ENCODE measurements at places on chromosomes 6 and 20. TPM values are rescaled to one million over a fixed set of nuclear protein-coding genes. Genes with fewer than 3 reads are reported as not detected.

The HCRTR2 gene
- total RNA-seq = not detected

The SLC22A2 gene
- total RNA-seq = not detected

The EYS gene
- total RNA-seq = not detected

The STMND1 gene
- total RNA-seq = not detected

The SPATA2 gene
- 6.5 TPM for total RNA-seq

The RIPOR3 gene
- total RNA-seq = not detected

The BMP5 gene
- total RNA-seq = not detected

The CLDN20 gene
- total RNA-seq = not detected

GRCh38 chr20:54132612-54133433, 41.0 kb downstream of the CYP24A1 start:
- DNase-seq = no peak

DNA sequence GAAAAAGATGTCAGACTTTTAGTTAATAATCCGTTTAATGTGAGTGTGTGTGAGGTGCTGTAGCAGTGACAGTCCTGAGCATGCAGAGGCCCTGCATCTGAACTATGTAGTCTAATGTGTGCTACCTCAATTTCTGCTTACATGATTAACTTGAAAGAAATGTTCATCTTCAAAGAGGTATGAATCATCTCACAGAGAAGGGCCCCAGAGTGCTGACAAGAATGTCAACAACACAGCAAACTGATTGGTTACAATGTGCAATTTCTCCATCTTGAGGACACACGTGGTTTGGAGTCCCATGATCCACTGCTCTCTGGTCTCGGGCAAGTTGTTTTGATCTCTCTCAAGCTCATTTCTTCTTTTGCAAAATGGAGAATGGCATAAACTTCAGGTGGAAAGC, 61.7 kb upstream of the EMILIN3 start:
- DNase-seq = no peak

- DNase-seq = no peak
Observed at GRCh38 chr6:140977403-140977802, 1155.3 kb upstream of the GJE1 start.

DNA sequence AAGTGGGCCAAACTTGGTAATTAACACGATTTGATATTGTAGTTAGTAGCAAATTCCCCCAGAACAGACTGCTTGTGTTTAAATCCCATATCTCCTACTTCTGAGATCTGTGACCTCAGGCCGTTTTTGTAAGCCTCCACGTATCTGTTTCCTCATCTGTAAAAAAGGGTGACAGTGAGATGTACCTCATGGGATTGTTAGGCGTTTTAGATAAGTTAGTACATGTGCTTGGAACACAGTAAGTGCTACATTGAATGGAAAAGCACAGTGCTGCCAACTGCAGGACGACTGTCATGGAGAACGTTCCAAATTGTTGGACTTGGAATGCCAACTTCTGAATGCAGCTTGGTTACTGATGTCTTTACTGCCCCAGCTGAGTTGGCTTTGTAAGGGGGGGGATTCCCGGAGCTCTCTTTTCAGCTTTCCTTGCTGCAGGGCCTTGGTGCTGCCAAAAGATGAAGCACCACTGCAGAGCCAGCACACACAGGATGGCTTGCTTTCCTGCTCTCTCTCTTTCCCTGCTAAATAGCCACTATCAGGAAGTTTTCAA, 108.6 kb downstream of the OPN5 start:
- DNase-seq = no peak

- no peak for DNase-seq
Observed at GRCh38 chr6:40724886-40725285, 137.7 kb upstream of the LRFN2 start.

- DNase-seq = no peak
Observed at GRCh38 chr6:43910638-43911353, 140.8 kb downstream of the VEGFA start.

DNA sequence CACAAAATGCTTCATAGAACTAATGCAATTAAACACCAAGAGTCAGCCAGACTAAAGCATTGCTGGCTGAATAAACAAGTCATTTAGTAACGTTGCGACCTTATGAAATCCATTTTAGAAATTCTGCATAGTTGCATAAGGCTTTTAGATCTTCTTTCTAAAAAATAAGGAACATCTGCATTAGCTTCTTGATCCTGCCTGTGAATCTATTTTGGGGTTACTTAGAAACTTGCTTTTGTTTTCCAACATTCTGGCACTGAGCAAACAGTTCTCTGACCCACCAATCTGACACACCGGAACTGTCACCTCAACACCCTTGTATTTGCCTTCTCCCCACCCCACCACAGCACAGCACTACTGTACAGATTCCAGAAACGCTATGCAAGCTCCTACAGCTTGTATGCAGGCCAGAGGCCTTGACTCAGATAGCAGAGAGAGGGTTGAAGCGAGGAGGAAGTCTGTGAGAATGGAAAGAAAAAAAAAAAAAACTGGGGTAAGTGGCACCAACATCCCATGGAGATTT, 55.0 kb downstream of the KIF13A start:
- DNase-seq = no peak

- no peak for DNase-seq
Observed at GRCh38 chr6:169239181-169239580, 14.5 kb downstream of the THBS2 start.

- no peak for DNase-seq
Observed at GRCh38 chr6:98382246-98382645, 452.1 kb upstream of the POU3F2 start.
